OCI-M1 (cell line): ENCODE measurements at places on chromosomes 7 and 10.

DNA sequence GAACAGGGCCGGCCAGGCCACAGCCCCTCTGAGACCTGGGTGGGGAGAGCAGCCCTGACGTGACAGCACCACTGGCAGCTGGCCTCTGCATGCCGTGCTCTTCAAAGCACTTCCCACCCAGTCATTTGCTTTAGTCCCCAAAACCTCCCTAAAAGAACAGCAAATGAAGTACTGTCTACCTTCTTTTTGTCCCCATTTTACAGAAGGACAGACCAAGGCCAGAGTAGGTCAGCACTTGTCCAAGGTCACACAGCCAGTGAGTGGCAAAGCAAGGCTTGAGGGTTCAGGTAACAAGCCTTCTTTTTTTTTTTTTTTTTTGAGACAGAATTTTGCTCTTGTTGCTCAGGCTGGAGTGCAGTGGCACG is 15.1 kb downstream of the ATP6V1F start:
- DNase-seq: no peak

DNA sequence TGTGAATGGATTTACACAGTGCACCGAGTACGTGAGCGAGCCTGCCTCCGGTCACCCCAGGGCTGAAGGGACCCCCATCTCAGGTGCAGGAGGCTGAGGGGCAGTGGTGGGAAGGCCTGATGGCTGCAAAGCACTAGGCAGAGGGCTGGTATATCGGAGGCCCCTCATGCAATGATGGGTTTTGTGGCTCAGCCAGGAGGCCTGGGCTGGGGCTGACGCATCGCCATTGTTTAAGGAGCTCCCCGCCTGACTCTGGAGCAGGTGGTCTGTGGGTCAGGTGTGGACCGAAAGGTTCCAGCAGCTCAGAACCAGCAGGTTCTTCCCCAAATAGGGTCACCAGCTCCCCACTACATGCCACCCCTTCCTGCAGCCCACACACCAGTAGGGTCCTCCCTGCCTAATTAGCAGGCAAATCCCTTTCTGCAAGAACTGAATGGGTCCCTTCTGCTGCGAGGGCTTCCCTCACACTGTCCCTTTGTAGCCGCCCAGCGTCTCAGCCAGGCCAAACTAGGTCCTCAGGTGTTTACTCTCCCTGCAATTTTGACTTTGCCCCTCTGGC is 33.0 kb downstream of the OAT start:
- DNase-seq: no peak

GRCh38 chr10:28139138-28139537 is 140.3 kb upstream of the ODAD2 start:
- DNase-seq: no peak

DNA sequence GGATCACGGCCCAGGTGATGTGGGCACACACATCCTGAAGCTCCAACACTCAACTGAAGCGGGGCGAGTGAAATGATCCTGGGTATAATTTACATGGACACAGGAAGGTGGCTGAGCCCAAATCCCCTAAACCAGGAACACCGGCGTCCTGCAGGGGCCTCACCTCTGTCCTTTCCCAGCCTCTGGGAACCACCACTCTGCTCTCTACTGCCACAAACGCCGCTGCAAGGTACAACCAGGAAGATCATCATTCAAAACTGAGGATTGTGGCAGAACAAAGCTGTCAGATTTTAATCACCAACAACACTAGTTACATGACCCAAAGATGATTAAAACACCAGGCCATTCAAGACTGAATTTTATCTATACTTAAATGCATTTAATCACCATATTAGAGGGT is 104.0 kb downstream of the DIP2C start:
- DNase-seq: no peak

DNA sequence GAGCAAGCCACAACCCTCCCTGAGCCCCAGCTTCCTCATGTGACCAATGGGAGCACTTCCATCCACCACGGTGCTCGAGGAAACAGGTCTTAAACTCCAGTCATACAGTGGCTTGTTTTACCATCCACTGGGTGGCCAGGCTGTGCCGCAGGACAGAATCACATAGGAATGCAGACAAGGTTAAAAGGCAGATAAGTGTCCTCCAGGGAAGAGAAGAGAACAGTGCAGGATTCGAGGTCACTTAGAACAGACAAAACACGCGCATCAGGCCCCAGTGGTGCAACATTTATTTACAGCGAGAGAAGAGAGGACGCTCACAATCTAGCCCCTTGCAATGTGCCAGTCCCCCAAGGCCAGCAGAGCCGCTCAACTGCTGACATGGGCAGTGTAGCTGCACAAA is 92.8 kb downstream of the TMEM130 start:
- DNase-seq: no peak
